Activated effector memory CD4-positive, alpha-beta T cell treated with Interleukin-2 at 50 U/mL for 16 hours (primary cell): ENCODE measurements at places on chromosomes 7 and 10.

DNA sequence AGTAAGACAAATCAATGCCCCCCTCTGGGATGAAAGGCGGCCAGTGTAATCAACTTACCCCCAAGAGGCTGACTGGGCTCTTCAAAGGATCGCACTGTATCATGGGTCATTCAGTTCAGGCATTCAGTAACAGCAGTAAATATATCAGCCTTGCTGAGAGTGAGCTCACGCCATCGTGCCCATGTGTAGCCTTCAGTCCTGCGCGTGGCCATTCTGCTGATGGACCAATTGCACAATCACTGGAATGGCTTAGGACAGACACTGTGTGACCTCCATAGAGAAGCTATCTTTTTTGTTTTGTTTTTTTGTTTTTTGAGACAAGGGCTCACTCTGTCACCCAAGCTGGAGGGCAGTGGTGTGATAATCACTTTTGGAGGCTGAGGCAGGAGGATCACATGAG, 9.1 kb upstream of the PRKRIP1 start:
- no peak for DNase-seq

GRCh38 chr10:48900371-48900801, 39.3 kb downstream of the LRRC18 start:
- DNase-seq: no peak

GRCh38 chr7:116165717-116166116, 44.6 kb upstream of the TES start:
- no peak for DNase-seq

DNA sequence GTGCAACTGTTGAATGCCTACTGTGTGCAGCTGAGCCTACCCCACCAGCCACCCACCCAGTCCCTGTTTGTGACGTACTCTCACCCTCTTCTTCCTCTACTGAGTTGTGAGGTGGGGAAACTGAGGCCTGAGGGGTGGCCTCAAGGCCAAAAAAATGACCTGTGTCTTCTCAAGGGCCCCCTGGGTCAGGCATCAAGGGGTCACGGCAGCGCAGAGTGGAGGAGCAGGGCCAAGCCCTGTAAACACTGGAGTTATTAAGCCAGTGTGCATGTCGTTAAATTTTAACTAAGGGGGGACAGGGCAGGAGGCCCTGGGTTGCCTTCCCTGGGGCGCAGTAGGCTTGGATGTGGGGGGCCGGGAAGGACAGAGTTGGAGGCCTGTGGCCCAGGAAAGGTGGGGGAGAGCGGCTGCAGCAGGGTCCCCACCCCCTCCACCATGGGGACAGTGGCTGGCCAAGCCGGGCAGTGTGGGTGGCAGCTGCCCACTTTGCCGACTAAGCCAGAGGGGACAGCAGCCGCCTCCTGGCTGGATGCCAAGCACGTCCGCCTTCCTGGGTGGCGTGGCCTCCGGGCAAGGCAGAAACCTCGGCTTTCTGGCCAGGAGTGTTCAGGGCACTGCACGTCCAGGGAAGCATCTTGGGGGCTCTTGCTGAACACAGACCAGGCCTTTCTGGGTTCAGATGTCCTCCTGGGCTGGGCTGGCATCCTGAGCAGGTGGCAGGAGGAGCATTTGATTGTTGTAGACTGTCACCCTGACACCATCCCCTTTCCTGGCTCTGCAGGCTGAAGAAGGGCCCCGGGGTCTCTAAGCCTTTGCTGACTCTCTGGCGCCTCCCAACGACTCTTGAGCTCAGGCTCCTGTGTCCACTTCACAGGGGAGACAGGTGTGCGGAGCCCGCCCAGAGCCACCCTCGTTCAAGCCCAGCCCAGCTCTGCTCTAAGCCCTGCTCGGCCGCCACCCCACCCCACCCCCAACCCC, 1.9 kb downstream of the SLC29A4 start:
- DNase-seq: no peak

- no peak for DNase-seq
Measured at GRCh38 chr10:7706534-7707073, 3.5 kb downstream of the ITIH2 start.

GRCh38 chr10:132674311-132674710, 111.6 kb downstream of the NKX6-2 start:
- DNase-seq: no peak

- DNase-seq: no peak
Measured at GRCh38 chr10:102394801-102395399, 605 bp upstream of the NFKB2 start.

DNA sequence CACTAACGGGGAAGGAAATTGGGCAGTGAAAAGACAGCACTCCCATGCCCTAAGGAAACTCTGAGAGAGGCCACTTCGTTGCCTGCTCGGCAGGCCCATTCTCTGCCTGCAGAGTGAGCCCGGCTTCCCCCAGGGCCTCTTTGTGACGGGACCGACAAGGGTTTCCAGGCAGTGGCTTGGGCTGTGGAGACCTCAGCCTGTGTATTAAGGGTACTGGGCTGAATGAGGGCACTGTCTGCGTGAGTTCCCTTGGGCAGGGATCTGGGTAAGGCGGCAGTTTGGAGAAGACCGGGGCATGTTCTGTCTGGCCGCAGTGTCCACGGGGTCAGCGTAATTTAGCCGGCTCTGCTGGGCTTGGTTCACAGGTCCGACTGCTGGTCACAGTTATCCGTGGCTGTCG, 237.2 kb downstream of the MGMT start:
- DNase-seq: no peak

DNA sequence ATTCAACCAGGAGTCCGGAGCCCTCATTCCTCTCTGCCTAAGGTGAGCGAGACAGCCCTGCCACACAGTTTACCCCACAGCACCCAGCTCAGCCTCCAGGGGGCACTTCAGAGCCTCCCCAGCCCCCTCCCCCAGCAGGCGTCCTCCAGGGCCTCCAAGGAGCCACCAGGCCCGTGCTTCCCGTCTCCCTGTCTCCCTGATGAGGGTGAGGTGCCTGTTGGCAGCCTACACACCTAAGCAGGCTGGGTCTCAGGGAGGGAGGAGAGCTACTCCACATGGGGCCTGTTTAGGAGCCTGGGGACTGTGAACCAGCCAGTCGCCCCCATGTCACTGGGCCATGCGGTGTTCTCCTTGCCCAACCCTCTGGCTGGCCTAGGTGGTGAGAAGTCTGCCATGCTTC, 28.9 kb upstream of the TRIM8 start:
- DNase-seq: no peak

- no peak for DNase-seq
Measured at GRCh38 chr7:55508221-55509011, 63.9 kb downstream of the VOPP1 start.

DNA sequence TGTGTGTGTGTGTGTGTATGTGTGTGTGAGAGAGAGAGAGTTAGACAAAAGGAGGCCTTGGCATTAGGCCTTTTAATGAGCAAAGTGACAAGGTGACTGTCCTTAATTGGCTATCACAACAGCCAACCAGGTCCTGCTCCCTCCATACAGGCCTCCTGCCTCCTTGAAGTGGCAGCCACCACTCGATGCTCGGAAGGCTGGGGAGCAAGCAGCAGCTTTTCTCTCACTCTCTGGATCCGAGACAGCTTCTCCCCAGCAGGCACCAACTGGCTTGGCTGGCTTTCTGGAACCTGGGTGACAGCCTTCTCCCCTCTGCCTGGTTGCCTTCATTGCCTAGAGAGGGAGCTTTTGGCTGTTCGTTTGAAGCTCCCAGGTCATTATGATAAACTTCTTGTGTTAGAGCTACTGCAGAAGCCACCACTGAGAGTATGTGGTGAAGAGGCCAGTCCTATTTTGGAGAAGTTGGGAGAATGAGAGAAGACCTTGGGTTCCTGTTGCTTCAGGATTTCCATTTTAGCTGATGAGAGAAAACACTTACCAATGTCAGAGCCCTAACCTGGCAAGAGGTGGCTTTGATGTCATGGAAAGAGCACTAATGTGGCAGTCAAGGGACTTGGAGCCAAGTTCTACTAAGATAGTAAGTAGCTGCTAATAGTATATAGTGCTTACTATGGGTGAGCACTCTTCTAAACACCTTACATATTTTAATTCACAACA, 37.6 kb downstream of the RPS24 start:
- DNase-seq: no peak

- no peak for DNase-seq
Measured at GRCh38 chr7:128676665-128677064, 4.6 kb downstream of the GARIN1A start.

DNA sequence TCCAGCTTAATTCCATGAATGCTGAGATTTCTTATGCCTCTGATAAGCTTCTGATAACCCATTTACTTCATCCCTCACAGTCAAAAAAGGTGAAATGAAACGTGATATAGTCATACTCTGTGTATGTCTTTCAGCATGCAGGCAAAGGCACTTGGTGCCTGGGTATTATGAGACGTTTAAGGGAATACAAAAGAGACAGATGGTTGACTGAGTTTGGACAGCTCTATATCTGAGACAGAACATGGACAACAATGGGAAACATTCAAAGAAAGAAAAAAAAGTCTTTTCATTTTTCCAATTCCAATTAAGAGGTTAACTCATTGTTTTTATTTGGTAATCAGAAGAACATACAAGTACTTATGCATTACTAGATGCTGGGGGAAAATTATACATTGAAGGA, 96.2 kb downstream of the PPP1R17 start:
- no peak for DNase-seq

GRCh38 chr10:71608819-71609768, 110.5 kb downstream of the C10orf105 start:
- peak; percentile 16 for DNase-seq

- no peak for DNase-seq
Measured at GRCh38 chr10:116201011-116201410, 72.0 kb downstream of the GFRA1 start.
